Activated CD4-positive, alpha-beta T cell treated with anti-CD3 and anti-CD28 coated beads, Interleukin-2, amount 50 U/mL, for 1 hour (primary cell): ENCODE measurements at places on chromosomes 13 and 19.

GRCh38 chr13:92137520-92137919, 739.1 kb downstream of the GPC5 start:
- DNase-seq = no peak

GRCh38 chr19:1315470-1316166, 29.9 kb downstream of the EFNA2 start:
- peak; percentile 18 for DNase-seq

GRCh38 chr13:33466262-33466661, 180.7 kb upstream of the STARD13 start:
- DNase-seq = no peak

GRCh38 chr19:30790056-30790680, 418.0 kb downstream of the ZNF536 start:
- no peak for DNase-seq

- no peak for DNase-seq
Observed at GRCh38 chr13:29270271-29270985, 325.1 kb downstream of the SLC7A1 start.

- DNase-seq = no peak
Observed at GRCh38 chr13:45951724-45952123, 100.2 kb upstream of the SIAH3 start.

- no peak for DNase-seq
Observed at GRCh38 chr13:109249780-109250528, 536.4 kb downstream of the IRS2 start.

DNA sequence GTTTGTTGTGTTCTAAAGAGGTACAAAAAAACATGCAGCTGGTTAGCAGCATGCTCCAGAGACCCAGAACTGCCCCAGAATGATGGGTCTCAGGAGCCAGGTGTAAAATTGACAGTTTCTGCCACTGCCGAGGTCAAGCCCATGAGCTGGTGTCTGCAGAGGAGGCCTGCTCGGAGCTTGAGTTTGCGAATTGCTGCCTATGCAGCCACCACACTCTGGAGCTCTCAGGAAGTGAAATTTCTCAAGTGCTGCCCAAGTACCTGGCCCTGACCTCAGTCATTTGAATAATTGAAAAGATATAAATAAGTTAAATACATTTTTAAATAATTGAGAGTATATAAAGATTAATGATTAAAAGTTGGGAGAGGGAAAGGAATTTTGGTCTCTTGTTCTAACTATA, 66.4 kb downstream of the ZAR1L start:
- DNase-seq = no peak

DNA sequence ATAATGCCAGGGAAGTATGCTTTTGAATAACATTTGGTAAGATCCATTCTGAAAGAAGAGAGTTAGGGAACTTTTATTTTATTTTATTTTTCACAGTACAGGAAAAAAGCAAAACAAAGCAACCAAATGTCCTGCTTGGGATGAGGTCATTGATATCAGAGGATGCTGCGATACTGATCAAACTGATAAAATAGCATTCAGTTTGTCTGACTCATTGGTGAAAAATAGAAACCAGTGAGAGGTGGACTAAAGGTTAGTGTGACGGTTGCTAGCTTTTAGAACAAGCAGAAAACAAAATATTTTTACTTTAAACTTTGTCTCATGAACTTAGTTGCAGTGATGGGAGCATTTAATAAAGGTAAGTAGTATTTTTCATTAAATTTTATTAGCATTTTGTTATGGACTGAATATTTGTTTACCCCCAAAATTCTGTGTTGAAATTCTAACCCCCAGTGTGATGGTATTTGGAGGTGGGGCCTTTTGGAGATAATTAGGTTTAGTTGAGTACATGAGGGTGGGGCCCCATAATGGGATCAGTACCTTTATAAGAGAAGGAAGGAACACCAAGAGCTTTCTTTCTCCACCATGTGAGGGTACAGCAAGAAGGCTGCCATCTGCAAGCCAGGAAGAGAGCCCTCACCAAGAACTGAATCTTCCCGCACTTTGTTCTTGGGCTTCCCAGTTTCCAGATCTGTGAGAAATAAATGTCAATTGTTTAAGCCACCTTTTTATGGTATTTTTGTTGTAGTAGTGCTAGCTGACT, 37.3 kb downstream of the ITGBL1 start:
- no peak for DNase-seq

GRCh38 chr19:10389863-10390262, 9.5 kb upstream of the TYK2 start:
- DNase-seq = no peak

- no peak for DNase-seq
Observed at GRCh38 chr19:31436121-31436776, 87.0 kb upstream of the TSHZ3 start.

- DNase-seq = no peak
Observed at GRCh38 chr13:95756072-95756471, 79.1 kb downstream of the DNAJC3 start.

DNA sequence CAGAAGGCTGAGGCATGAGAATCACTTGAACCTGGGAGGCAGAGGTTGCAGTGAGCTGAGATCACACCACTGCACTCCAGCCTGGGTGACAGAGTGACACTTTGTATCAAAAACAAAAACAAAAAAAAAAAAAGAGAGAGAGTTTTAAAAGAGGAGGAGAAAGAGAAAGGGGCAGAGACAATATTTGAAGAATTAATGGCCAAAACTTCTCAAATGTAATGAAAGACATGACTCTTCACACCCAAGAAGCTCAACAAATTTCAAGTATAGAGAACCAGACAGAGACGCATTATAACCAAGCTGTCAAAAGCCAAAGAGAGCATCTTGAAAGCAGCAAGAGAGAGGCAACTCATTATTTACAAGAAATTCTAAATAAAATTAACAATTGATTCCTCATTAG, 36.9 kb upstream of the USP12 start:
- no peak for DNase-seq

GRCh38 chr13:47990920-47991466, 10.1 kb downstream of the SUCLA2 start:
- no peak for DNase-seq

GRCh38 chr19:39038098-39038497, 5.7 kb upstream of the FBXO27 start:
- no peak for DNase-seq

- DNase-seq = no peak
Observed at GRCh38 chr19:30605333-30605732, 233.1 kb downstream of the ZNF536 start.

DNA sequence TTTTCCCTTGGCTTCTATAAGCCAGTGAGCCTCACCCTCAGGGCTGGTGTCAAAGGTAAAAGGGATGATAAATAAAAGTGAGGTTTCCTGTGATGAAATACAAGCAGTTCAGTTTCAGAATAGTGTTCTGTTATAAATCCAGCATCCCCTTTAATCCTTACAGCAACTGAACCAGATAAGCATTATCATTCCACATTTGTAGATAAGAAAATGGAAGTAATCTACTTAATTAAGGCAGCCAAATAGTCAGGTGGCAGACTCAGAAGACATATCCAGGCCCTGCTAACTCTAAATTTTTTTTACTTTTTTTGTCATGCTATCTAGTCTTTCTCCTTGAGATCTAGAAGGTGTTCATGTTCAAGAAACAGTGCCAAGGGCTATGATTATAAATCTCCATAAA, 99.4 kb upstream of the SOX21 start:
- DNase-seq = no peak

GRCh38 chr19:32367063-32367462, 21.7 kb downstream of the ZNF507 start:
- DNase-seq = no peak

DNA sequence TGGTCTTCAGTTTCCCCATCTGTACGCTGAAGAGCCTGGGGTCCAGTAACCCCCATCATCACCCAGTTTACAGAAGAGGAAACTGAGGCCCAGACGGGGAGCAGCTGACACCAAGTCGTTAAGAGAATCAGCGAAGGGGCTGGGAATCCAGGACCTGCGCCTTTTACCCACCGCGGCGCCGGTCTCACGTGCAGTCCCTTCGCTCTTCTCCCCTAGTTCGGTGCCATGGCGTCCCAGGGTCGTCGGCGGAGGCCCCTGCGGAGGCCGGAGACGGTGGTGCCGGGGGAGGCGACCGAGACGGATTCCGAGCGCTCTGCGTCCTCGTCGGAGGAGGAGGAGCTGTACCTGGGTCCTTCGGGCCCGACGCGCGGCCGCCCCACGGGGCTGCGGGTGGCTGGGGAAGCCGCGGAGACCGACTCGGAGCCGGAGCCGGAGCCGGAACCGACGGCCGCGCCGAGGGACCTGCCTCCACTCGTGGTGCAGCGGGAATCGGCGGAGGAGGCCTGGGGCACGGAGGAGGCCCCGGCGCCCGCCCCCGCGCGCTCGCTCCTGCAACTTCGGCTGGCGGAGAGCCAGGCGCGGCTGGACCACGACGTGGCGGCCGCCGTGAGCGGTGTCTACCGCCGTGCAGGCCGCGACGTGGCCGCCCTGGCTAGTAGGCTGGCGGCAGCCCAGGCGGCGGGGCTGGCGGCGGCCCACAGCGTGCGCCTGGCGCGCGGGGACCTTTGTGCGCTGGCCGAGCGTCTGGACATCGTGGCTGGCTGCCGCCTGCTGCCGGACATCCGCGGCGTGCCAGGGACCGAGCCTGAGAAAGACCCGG, 698 bp downstream of the BLOC1S3 start:
- DNase-seq = peak; percentile 18

DNA sequence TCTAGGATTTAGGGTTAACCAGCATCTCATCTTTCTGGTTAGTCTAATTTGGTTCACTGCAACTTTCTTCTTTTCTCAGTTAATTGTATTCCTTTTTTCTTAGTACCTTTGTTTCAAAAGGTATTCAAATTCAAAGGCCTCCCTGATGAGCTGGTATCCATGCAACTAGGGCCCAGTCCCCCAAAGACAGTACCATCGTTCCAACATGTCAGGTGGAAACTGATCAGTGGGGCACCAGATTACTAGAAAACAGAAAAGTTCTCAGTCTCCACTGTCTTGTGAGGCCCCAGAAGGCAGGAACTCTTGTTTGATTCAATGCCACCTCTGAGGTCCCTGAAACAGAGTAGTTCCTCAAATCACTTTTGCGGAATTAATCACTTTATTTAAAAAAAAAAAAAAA, 303.2 kb upstream of the NBEA start:
- no peak for DNase-seq

- no peak for DNase-seq
Observed at GRCh38 chr13:48505012-48505411, 27.9 kb downstream of the RCBTB2 start.

DNA sequence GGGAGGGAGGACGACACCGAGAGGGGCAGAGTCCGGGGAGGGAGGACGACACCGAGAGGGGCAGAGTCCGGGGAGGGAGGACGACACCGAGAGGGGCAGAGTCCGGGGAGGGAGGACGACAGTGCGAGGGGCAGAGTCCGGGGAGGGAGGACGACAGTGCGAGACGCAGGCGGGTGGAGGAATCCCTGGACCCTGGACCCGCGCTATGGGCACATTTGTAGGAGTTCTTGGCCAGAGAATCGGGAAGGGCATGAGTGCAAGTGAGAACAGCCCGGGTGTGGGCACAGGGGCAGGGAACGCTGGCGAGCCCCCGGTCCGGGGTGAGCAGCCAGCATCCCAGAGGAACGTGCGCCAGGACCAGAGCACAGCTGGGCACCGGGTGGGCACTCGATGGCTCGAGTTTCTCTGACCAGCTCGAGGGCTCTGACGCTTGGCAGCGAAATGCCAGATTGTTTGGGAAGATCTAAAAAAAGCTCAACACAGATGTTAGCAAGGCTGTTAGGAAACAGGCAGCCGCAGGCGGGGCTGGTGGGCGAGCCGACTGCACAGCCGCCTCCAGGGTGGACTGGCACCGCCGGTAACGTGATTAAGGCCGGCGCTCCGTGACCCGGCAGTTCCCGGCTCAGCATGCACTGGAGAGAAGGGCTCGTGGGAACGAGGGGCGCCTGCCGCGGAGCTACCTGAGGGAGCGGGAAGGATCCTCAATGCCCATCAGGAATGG, 17.9 kb upstream of the C2CD4C start:
- DNase-seq = no peak

- no peak for DNase-seq
Observed at GRCh38 chr13:102002287-102002686, 399.6 kb downstream of the FGF14 start.

DNA sequence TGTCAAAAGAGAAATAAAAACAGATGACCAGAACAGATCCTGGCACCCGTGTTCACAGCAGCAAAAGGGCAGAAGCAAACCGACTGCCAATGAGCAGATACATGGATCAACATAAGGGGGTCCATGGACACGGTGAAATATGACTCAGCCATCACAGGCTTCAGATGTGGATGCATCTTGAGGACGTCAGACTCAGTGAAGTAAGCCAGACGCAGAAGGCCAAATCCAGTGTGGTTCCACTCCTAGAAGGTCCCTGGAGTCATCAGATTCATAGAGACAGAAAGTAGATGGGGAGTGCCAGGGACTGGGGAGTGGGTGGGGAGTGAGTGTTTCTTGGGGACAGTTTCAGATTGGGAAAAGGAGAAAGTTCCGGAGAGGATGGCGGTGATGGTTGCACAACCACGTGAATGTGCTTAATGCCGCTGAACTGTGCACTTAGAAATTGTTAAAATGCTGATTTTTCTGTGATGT, 28.8 kb upstream of the SEMA6B start:
- DNase-seq = no peak

DNA sequence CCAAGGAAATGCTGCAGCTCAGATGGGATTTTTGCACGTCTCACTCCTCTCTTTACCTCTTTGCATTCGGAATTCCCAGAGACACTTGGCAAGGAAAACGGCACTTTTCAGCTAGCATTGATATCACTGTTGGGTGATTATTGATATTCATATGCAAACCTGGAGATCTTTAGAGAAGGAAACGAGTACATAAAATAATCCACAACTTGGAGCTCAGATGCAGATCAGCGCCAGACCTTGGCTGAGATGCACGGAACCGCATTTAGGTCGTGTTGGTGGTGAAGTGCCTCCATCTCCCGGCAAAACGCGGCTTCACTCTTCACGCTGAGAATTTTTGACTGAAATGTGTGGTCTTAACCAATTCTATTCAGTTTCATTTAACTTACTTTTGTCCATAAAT, 77.2 kb upstream of the ARHGEF7 start:
- DNase-seq = no peak

GRCh38 chr19:19043881-19044280, 10.5 kb downstream of the ARMC6 start:
- no peak for DNase-seq

DNA sequence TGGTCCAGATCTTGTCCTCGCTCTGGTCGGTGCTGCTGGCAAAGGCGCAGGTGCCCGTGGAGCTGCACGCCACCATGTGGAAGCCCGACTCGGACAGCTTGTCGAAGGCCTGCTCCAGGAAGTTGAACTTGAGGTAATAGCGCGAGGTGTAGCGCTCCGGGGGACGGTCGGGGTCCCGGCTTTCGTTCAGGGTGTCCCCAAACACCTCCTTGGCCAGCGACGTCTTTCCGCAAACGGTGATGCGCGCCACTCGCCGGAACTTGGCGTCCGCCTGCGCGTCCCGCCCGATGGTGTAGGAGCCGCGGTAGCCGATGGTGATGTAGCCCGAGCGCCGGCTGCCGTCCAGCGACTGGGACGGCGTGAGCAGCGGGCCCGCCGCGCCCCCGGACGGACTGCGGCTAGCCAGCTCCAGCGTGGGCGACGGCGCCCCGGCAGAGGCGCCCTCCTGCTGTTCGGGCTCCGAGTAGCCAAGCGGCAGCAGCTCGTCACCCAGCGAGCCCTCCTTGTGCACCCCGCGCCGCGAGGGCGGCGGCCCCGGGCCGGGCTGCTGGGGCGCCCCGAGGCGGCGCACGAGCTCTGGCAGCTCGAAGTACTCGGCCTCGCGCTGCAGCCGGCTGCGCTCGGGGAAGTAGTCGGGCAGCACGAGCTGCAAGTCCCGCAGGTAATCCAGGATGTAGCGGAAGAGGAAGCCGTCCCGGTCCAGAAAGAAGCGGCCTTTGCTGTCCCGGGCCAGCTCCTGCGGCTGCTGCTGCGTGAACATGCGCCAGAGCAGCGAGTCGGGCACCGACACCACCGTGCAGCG, 801 bp downstream of the KCTD12 start:
- peak; percentile 43 for DNase-seq
